Omental fat pad (tissue), 4 donors: ENCODE measurements at places on chromosomes 1 and 21.

DNA sequence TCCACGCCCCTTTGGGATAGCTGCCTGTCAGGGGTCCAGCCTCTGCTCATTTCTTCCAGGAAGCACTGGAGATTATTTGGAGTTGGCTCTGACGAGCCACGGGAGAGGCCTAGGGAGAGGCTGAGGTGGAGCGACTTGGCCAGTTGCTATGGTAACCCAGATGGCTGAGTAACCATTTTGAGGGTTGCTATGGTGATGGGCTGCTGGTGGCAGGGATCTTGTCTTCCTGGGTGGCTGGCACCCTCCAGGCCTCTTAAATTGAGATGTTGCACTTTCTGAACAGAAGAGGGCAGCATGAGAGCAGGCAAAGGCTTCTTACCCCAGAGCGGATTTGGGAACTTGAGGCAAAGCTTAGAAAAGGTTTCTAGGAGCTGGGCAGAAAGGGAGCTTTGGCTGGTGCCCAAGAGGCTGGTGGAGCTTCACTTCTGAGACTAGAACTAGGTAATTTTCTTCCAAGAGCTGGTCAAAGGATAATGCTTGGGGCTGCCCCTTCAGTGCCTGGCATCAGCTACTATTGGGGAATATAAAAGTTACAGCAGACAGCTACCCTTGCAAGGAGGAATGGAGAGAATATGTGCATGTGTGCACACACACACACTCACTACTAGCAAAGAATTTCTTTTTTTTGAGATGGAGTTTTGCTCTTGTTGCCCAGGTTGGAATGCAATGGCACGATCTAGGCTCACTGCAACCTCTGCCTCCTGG is 72.5 kb downstream of the NDUFS5 start:
- no peak for DNase-seq

GRCh38 chr21:42063571-42064521 is 7.3 kb upstream of the UMODL1 start:
- DNase-seq = no peak

DNA sequence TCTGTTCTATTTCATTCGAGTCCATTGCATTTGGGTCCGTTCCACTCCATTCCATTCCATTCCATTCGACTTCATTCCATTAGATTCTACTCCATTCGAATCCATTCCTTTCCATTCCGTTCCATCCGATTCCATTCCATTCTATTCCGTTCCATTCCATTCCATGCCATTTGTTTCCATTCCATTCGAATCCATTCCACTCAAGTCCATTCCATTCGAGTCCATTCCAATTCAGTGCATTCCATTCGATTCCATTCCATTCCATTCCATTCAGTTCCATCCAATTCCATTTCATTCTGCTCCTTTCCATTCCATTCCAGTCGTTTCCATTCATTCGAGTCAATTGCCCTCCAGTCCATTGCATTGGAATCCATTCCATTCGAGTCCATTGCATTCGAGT is 2603.7 kb upstream of the TPTE start:
- DNase-seq = no peak

GRCh38 chr1:228198977-228199590 is 8.8 kb upstream of the OBSCN start:
- no peak for DNase-seq

DNA sequence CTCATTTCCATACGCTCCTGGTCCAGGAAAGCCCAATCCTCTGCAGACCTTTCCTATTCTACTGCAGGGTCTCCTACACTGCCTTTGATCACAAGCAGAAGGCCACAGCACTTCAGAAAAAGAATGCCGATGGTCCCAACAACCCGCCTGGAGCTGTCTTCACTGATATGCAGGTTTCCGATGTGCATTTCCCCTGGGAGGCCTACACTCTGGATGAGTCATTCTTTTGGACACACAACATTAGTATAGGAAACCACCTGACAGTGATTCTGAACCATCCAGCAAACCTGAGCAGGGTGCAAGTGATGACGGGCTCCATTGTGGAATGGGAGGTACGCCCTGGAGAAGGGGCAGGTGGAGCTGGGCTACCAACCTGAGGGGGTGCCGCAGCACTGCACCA is 15.0 kb downstream of the PCAT6 start:
- DNase-seq = no peak

GRCh38 chr1:70947835-70948234 is 99.8 kb downstream of the PTGER3 start:
- no peak for DNase-seq

- no peak for DNase-seq
Observed at GRCh38 chr1:55522353-55522903, 307.3 kb upstream of the USP24 start.
